ENCODE measurements at places on chromosomes 7 and 10. TPM values are rescaled to one million over a fixed set of nuclear protein-coding genes. Genes with fewer than 3 reads are reported as not detected.

Gene VSTM2A
- total RNA-seq = not detected

Gene CHST3
- total RNA-seq = 46.1 TPM

Gene SHLD2
- total RNA-seq = 32.6 TPM

Gene SEMA3C
- total RNA-seq = 39.1 TPM

Gene HABP2
- total RNA-seq = not detected

Gene FGFBP3
- 1.1 TPM for total RNA-seq

Gene TFR2
- 0.40 TPM for total RNA-seq

Gene PCLO
- total RNA-seq = under 0.01 TPM

Gene CYP2C19
- total RNA-seq = not detected

Gene UCMA
- total RNA-seq = not detected

Gene IQUB
- 0.53 TPM for total RNA-seq

Gene NKX1-2
- total RNA-seq = not detected

Gene PRKAR2B
- 1.6 TPM for total RNA-seq

Gene IKZF1
- not detected for total RNA-seq

Gene BLNK
- not detected for total RNA-seq

Gene LLCFC1
- not detected for total RNA-seq

Gene OR2A5
- total RNA-seq = not detected

Gene PPP1R9A
- 0.81 TPM for total RNA-seq

Measured in aortic smooth muscle cell (primary cell).